ENCODE measurements at places on chromosomes 3 and 15.

- ATAC-seq: no peak
Measured at GRCh38 chr3:12393894-12394293, 90.4 kb upstream of the TSEN2 start.

DNA sequence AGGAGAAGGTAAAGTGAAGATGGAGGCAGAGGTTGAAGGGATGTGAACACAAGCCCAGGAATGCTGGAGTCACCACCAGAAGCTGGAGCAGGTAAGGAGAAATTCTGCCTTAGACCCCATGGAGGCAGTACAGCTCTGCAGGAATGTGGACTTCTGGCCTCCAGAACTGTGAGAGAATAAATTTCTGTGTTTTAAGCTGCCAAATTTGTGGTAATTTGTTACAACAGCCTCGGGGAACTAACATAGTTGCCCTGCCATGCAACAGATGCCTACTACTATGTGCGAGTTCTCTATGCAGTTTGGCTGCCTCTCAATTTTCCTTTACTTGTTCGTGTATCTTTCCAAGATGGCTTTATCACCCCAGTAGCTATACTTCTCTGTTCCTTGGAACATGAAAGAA, 394.1 kb downstream of the TUSC7 start:
- no peak for ATAC-seq

DNA sequence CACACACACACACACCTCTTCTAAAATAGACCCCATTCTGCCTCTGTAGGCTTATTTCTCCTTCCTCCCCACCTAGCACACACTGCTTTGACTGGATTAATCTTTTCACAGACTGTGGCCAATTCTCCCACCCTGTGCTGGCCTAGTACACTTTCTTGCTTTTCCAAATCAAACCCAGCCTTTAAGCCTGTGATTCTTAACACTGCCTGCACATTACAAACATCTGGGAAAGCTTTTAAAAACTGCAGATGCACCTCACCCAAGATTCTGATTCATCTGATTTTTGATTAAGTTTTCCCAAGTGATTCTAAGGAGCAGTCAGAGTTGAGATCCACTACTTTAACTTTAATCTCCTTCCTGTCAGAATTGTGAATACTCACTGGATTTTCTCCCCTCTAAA, 12.8 kb downstream of the CSNK1G1 start:
- no peak for ATAC-seq

- ATAC-seq: no peak
Measured at GRCh38 chr15:66648588-66648987, 53.4 kb upstream of the SMAD6 start.

DNA sequence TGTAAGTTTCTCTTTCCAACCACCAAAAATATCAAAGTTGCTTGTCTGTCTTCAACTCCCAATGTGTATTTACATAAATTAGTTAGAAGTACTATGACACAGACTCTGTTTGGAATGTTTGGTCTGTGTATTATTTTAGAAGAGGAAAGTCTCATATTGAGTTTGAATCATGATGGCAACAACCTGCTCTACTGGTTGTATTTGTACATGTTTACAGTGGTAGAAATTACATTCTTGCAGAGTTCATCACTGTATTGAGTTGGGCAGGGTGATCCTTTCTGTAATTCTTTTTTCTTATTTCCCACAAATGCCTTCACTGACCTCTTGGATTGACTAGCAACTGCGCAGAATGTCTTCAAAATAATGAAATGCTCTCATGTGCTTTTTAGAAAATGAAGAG, 149.6 kb downstream of the CHL1 start:
- no peak for ATAC-seq

DNA sequence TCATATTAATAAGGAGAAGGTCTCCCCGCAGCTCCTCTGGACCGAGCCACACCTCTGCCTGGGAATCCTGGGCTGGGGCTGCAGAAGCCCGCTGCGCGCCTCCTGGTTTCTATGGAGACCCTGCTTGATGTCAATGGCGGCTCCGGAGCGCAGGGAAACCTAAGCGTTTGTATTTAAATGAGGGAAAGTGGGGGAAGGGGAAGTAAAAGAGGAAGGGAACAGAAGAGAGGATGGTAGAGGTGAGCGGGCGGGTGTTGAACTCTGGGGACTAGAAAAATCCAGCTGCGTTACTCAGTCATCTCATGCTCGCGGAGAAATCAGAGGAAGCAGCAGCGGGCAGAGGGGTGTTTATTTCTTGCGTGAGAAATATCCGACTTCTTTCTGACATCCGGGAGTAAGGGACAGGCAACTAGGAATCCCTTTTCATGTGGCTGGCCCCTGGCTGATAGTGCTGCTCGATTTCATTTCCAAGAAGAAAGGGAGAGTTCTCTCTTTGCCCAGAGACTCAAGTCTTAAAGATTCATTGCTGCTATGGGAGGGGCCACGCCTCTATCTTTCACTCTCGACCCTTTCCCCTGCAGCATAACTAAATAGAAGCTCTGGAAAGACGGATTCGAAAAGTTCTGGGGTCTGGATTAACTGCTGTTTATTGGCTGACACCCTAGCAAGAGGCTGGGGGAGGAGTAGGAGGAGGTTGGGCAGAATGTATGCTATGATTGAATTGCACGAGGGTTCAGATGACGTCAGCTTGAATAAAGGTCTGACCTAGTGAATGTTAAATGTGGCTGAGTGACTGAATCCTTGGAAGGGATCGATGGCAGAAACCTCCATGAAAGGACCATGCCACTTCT, 110.5 kb upstream of the GAP43 start:
- peak; percentile 49 for ATAC-seq

GRCh38 chr3:56339244-56339643, 129.0 kb downstream of the ERC2 start:
- no peak for ATAC-seq

GRCh38 chr3:46852839-46853355, 10.3 kb downstream of the MYL3 start:
- no peak for ATAC-seq

DNA sequence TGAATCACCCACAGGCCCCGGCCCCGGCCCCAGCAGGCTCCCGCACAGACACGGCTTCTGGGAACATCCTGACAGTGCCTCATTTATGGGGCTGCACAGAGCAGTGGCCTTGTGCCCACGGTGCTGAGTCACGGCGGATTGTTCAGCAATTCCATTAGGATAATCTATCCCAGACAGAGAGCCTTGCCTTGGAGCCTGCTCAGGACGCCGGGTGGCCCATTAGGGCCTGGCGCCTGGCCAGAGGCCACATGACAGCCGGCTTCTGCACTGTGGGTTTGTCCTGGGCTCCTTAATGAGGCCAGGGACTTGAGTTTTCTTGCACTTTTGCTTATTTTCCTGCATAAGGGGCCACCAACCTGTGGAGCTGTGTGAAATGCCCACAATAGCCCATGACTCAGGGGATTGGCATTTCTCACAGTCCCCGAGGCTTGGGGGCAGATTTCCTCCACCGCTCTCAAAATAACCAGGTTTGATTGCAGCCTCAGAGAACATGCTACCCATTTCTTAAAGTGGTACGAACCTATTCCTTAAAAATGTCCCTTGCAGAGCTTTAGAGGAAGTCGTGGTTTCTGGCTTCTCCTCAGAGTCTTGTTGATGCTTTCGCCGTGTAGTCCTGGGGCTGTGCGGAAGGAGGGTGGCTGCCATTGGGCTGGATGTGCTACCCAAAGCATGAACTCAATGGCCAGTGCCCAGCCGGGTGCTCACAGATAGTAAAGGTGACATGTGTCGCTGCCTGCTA, 19.0 kb downstream of the SYNM start:
- no peak for ATAC-seq

All from activated CD4-positive, CD25-positive, alpha-beta regulatory T cell treated with anti-CD3 and anti-CD28 coated beads, Interleukin-2, amount 50 U/mL, for 24 hours (primary cell).